ENCODE measurements at places on chromosomes 12 and 14.

DNA sequence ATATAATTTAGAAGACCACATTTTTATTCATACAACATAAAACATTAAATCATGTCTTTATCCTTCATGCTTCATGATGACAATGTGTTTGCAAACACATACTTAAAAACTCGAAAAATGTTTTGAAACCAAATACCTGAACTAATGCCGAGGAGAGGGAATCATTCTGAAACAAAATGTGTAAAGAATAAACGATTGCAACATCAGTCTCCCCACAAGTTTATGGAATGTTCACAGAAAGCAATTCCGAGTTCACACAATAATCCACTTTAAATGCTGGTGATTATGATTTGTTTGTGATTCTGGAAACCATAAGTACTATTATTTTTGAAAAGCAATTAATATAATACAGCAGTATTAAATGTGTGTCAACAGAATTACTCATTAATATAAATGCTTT, 84.5 kb upstream of the PDZRN4 start:
- no peak for DNase-seq

GRCh38 chr12:111471236-111471635, 65.5 kb downstream of the SH2B3 start:
- no peak for DNase-seq

GRCh38 chr14:65892315-65892714, 479.8 kb downstream of the FUT8 start:
- no peak for DNase-seq

- DNase-seq = no peak
Measured at GRCh38 chr12:128844031-128844635, 9.1 kb upstream of the GLT1D1 start.

DNA sequence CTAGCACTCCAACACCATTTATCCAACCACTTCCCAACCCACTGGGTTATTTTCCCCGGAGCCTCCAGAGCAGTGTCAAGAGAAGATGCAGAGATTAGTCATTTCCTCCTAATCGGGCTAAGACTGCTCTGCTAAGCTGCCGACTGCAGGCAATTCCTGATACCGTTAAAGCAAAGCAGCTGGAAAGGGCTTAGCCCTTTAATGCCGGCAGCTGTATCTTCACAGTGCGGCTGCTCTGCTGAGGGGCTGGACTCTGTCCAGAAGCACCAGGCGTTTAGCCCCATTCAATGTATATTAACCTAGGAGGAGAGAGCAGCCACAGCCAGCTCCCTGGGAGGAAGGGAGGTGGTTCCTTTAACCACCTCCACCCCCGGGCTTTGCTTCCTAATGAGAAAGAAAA, 11.1 kb downstream of the AQP6 start:
- no peak for DNase-seq

- no peak for DNase-seq
Measured at GRCh38 chr12:25151476-25151875, 43.5 kb downstream of the DNAI7 start.

Measured in activated CD4-positive, alpha-beta T cell treated with anti-CD3 and anti-CD28 coated beads, Interleukin-2, amount 10 ng/mL, durations not matched to agents 7 days and 5 days (primary cell).